ENCODE measurements at places on chromosomes 2 and 18.

DNA sequence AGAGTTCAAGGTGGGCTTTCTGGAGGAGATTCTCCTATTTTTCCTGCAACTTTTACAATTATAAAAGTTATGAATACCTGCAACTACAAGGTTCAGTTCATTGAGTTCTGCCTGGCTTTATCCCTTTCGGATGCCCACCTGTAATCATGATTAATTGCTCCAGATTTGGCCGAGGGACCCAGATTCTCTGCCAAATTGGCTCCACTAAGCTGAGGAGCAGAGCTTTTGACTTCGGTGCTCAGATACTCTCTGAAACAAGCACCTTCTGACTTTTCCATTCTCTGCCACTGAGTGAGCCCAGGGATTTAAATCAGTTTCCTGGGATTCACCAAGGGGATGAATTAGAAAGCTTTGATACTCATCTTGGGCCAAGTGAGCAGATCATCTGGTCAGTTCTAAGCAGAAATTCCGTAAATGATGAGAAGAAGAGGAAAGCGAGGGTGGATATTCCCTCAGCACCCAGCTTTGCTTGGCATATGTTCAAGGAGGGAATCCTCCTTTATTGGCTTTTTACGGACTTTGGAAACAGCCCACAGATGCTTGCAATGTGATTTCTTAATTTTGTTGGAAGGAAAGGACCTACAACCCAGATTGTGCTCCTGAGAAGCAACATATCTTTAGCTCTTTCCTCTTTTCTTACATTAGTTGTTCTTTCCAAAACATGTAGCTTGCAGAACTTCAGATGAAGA is 179.2 kb downstream of the SETBP1 start:
- no peak for DNase-seq

- DNase-seq: no peak
Observed at GRCh38 chr2:132766573-132766972, 96.6 kb upstream of the LYPD1 start.

GRCh38 chr2:85580206-85580605 is 2.8 kb downstream of the VAMP8 start:
- DNase-seq: no peak

- no peak for DNase-seq
Observed at GRCh38 chr18:56641714-56642337, 3.4 kb upstream of the TXNL1 start.

- no peak for DNase-seq
Observed at GRCh38 chr18:22974001-22974400, 40.9 kb downstream of the RBBP8 start.

GRCh38 chr2:98065808-98066207 is 21.2 kb upstream of the VWA3B start:
- DNase-seq: no peak

DNA sequence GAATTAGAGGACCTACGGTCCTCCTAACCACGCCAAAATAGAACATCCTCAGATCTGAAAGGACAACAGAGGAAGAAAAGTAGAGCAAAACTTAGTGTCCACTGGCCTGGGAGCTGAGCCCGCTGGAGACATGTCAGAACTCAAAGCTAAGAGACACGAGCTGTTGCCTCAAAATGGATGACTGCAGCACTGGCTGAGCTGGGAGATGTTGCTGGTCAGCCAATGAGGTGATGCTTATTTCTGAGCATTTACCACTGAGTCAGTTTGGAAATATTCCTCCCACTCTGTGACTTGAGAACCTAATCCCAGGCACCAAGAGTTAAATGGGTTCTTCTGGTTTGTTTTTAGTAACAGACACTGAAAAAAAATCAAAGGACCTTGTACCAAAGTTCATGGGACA is 32.6 kb downstream of the FBXO15 start:
- no peak for DNase-seq

- no peak for DNase-seq
Observed at GRCh38 chr2:150122871-150123613, 364.4 kb downstream of the RND3 start.

- no peak for DNase-seq
Observed at GRCh38 chr18:44943311-44943881, 262.7 kb downstream of the SETBP1 start.

GRCh38 chr2:84083984-84084383 is 375.1 kb downstream of the SUCLG1 start:
- no peak for DNase-seq

DNA sequence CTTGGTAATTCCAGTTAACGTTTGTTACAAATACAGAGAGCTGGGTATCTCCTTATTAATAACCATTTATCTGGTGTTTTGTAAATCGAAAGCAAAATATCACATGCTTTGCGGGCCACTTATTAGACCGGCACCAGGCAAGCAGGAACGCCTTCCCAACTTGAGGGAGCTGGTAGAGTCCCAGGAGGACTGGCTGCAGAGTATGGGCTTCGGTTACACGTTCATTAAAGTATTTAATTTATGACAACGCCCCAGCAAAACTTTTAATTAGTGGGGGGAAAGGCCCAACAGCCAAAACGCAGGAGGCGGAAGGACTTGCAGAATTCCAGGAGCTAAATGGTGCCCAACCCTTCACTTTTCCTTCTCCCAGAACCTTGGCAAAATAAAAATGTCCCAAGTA is 3.7 kb downstream of the SMAD7 start:
- DNase-seq: no peak

Data from anterior cingulate cortex (tissue), 58 donors.